ENCODE measurements at places on chromosomes 2 and 18.

DNA sequence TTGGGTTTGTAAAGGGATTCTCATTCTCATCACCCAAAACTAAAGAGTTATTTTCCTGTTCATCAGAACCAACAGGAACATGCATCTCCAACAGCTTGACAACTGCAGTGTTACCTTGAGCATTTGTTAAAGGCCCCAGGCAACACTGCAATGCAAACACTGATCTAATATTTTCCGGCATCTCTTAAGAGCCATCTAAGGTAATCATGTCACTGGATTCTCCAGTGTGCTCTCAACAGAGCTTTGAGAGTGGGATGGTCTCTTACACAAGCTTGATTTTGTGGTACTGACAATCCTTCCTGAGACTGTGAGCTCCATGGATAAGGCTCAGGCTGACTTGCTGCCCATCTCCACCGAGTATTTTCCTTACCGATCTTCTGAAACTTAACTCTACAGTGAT is 90.5 kb upstream of the ITGB6 start:
- no peak for DNase-seq

DNA sequence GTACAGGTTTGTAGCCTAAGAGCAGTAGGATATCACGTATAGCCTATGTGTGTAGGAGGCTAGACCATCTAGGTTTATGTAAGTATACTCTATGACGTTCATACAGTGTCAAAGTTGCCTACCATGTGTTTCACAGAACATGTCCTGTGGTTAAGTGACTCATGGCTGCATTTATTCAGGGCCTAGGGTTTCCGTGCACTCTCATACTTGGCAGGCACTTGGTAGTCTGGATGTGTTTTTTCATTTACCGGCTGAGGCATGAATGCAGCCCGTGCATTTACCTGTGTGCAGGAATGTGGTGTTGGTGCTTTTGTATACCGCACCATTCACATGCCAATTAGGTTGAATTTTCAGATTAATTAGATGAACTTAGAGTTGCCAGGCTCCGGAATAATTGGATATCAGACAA is 43.4 kb downstream of the MYL12B start:
- DNase-seq: peak; percentile 20

DNA sequence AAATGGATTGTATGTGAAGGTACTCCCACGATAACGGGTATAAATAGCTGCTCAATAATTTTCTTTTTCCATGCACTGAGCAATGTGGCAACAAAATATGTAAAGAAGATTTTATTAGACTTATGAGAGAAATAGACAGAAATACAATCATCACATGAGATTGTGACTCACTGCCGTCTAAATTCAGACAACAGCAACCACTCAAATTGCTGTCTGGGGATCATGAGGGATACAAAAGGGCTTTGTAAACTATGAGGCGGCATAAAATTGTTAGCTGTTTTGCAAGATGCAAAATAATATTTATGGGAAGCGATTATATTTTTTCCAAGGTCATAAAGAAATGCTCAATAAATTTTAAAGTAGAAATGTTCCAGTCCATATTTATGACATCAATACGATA is 259.1 kb upstream of the AGAP1 start:
- DNase-seq: no peak

DNA sequence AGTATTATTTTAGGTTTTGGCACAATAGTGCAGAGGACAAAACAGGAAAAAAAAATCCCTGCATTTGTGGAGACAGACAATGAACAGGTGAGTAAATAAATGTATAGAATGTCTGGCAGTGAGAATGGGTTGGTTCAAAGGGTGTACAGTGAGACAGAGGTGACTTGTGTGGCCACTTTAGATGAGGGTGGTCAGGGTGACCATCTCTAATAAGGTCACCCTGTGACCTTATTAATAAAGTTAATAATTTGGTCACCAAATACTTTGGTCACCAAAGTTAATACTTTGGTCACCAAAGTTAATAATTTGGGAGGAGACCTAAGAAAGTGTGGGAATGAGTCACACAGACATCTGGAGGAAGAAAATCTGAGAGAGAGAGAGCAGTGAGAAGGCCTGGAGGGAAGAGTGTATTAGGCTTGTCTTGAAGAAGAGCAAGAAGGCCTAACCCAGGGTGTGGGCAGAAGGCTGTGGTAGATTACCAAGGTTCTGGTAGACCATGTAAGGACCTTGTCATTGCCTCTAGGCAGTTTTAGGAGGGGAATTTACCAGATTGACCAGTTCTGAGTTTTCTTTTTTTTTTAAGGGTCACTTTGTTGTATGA is 1368.4 kb upstream of the CELF4 start:
- no peak for DNase-seq

- no peak for DNase-seq
These were observed 32.7 kb upstream of the AFTPH start for GRCh38 chr2:64491426-64491825.

GRCh38 chr18:78814766-78815165 is 164.9 kb upstream of the SALL3 start:
- no peak for DNase-seq

GRCh38 chr2:122236152-122236874 is 480.9 kb downstream of the TSN start:
- no peak for DNase-seq

GRCh38 chr2:98505971-98506664 is 61.5 kb downstream of the INPP4A start:
- DNase-seq: no peak

- DNase-seq: no peak
These were observed 61.5 kb downstream of the PTPN4 start for GRCh38 chr2:119821266-119821665.

DNA sequence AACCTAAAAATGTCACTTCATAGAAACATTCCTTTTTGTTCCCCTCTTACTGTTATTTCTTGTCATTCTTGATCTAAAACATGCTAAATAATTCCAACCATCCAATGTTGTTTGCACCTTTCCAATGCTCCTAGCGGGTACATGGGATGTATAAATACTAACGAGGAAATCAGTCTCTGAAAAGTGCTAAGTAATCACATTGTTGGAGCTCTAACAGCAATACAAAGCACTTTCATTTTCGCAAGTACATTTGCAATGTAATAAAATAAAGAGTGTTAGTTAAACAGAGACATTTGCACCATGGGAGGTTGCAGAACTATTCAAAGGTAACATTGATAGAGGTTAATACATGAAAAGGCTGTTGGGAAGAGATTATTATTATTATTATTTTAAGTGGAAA is 286.2 kb upstream of the ACVR2A start:
- no peak for DNase-seq

- DNase-seq: no peak
These were observed 27.4 kb downstream of the USP34 start for GRCh38 chr2:61443342-61444041.
